CD8-positive, alpha-beta memory T cell (primary cell): ENCODE measurements at places on chromosomes 7 and 10. TPM values are rescaled to one million over a fixed set of nuclear protein-coding genes. Genes with fewer than 3 reads are reported as not detected.

GRCh38 chr7:155669717-155670505 lies 25.4 kb downstream of the RBM33 start:
- no peaks in the 10 kb centered on the region for H3K27me3 ChIP-seq
- H3K4me3 ChIP-seq: no peak overlapping the region
- H3K4me1 ChIP-seq: peaks cover 29% of the 10 kb centered on the region

TFPI2 gene
- not detected for total RNA-seq

DNA sequence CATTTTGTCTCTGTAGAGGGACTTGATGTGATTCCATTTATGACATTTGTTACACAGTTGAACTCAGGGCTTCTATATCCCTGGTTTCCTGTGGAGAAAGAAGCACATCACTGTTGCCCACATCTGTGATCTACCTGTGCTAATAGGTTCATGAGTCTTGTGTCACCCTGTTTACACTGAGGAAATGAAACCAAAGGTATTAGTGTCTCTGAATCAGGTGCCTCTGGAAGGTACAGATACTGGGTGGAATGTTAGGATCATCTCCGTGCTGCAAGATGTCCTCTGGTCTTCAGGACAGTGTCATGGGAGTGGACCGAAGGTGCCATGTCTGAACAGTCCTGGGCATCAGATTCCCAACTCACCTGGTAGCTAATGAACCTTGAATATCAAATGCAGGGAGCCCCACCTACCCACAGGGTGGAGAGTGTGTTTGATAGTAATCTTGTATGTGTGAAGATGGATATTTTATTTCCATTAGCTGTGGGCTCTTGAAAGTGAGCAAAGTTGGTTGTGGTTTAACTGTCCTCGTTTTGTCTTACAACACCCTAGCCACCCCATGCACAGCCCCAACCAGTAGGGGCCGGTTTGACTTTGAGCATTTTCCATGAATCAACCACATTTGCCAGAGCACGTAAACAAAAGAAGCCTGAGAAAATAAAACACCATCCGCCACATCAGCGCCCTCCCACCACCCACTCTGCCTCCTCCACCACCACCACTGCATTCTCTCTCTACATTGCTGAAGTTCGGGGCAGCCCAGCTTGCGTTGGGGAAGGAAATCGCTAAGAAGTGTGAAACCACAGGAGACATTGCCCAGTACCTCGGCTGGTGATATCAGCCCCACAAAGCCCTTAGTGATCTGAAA lies 40.7 kb downstream of the TARP start:
- peak overlapping the region; percentile 27 for H3K4me3 ChIP-seq
- H3K4me1 ChIP-seq: peaks cover 72% of the 10 kb centered on the region
- H3K27ac ChIP-seq: peak overlapping the region; percentile 40
- no peaks in the 10 kb centered on the region for H3K36me3 ChIP-seq

- H3K27me3 ChIP-seq: no peaks in the 10 kb centered on the region
- H3K36me3 ChIP-seq: no peaks in the 10 kb centered on the region
- no peak for DNase-seq
Measured at GRCh38 chr10:5811387-5811821, 1.8 kb downstream of the GDI2 start.

IFIT1B gene
- not detected for total RNA-seq

DNA sequence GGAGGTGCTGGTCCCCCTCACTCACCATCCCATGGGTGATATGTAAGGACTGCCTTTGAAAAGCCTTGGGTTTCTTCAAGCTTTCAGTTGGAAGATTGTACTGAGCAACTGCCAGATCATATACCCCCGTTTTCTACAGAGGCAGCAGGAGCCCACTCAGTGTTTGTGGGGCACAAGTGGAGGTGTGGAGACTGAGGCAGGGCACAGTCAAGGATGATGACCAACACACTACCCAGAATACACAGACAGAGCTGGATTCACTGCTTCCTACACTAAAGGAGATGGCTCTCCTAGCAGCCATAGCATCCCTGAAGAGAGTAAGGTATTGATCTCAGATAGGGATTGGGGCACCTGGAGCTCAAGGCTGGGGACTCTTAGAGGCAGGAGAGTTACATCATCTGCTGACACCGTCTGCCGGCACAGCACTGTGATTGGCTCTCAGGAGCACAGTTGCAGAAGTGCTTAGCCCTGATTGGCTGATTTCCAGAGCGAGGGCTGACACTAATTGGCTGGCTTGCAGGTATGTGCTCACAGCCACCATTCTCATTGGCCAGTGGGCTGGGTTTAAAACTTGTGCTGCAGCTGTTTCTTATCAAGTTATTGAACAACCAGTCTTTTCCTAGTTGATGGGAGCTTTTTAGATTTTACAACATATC lies 77.9 kb upstream of the PFKP start:
- DNase-seq: no peak
- H3K27me3 ChIP-seq: peaks cover 5% of the 10 kb centered on the region
- H3K4me1 ChIP-seq: no peaks in the 10 kb centered on the region
